ENCODE measurements at places on chromosomes 6 and 20.

GRCh38 chr6:91781946-91782345, 1195.1 kb upstream of the MAP3K7 start:
- DNase-seq = no peak

GRCh38 chr20:23152308-23152892, 66.3 kb upstream of the CD93 start:
- no peak for DNase-seq

- DNase-seq = no peak
These were observed 6.2 kb downstream of the PXMP4 start for GRCh38 chr20:33713865-33714367.

- DNase-seq = no peak
These were observed 117.7 kb upstream of the BACH2 start for GRCh38 chr6:90414352-90414751.

- DNase-seq = no peak
These were observed 702.7 kb downstream of the MAFB start for GRCh38 chr20:39986173-39986904.

- no peak for DNase-seq
These were observed 1.3 kb upstream of the PTCRA start for GRCh38 chr6:42914546-42914945.

DNA sequence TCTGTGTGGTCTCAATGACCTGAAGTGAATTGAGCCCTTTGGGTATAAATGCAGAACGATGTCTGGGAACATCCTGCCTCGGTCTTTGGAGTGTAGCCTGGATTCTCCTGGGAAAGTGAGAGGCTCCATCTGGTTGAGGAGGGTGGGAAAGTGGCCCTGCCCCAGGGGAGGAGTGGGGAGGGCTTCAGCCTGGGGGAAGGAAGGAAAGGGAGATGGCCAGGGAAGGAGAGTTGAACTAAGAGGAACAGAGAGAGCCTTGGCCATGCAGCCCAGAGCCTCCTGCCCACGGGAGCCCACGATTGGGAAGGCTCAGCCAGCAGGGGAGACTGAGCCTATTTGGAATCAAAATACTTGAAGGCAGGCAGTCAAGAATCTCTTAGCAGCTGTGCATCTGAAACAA, 2.3 kb upstream of the EPB41L1 start:
- no peak for DNase-seq

DNA sequence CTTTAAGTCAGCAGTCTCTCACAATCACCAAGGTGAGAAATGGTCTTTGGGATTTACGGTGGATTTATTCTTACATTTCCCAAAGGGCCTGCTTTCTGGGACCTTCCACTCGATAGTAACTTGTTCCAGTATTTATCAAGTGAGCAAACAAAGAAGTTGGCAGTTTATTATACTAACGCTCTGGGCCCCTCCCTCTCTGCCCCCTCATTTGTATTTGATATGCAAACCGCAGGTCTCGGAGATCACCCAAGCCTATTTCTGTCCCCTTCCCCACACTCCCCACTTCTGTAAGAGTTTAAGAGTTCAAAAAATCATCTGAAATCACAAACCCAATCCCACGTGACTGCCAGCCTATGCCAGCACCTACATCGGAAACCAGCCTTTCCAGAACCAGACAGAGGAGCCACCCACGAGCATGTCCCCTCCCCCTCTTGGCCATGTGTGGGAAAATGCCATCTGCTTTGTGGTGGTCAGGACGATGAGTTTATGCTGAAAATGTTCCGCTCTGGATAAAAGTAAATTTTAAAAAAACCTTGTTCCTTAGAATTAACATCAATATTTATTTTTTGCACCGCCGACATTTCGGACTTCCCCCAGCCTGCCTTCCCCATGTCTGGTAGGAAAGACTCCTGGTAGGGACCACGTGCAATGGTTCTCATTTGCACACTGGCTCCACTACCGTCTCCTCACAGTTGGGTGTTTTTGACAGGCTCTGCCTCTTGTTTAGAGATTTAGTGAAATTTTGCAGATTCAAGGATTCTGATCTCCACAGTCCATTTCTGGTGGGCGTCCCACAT, 281.0 kb downstream of the TFAP2C start:
- DNase-seq = no peak

DNA sequence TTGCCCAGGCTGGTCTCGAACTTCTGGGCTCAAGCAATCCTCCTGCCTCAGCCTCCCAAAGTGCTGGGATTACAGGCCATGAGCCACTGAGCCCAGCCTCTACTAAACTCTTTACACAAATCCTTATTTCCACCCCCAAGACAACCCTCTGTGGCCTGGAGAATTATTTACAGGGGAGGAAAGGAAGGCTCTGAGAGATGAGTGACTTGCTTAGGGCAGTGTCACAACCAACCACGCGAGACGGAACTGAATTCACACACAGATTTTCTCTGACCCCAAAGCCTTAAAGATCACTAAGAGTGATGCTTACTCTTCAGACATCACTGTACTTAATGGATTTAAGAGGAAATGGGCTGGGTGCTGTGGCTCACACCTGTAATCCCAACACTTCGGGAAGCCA, 86.2 kb downstream of the RIPOR3 start:
- no peak for DNase-seq

GRCh38 chr6:82270881-82271635, 23.5 kb upstream of the IBTK start:
- DNase-seq = peak; percentile 37

GRCh38 chr6:168828800-168829199, 387.8 kb downstream of the SMOC2 start:
- DNase-seq = no peak

GRCh38 chr6:107692351-107692750, 131.8 kb downstream of the SCML4 start:
- DNase-seq = no peak

GRCh38 chr6:298233-299103, 6.2 kb downstream of the DUSP22 start:
- DNase-seq = no peak

- no peak for DNase-seq
These were observed 32.8 kb upstream of the HLA-C start for GRCh38 chr6:31304683-31305082.

DNA sequence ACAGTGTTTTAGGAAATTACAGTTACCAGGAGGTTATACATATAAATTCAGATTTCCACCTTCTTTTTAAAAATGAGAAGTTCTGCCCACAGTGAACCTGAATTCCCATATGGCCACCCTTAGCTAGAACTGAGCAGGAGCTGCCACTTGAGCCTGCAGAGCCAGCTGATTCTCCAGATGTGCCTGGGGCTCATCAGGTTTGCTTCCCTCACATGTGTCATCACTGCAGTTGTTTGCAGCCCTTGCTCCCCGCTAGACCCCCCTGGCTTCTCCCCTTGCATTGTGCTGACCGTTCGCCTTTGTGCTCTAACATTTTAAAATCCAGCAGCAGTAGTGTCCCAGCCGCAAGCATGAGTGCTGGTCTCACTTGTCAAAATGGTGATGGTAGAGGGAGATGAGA, 131.1 kb downstream of the UTRN start:
- no peak for DNase-seq

GRCh38 chr6:3825851-3826581, 23.2 kb upstream of the FAM50B start:
- DNase-seq = no peak

GRCh38 chr20:48538856-48539255, 288.9 kb downstream of the PREX1 start:
- no peak for DNase-seq

DNA sequence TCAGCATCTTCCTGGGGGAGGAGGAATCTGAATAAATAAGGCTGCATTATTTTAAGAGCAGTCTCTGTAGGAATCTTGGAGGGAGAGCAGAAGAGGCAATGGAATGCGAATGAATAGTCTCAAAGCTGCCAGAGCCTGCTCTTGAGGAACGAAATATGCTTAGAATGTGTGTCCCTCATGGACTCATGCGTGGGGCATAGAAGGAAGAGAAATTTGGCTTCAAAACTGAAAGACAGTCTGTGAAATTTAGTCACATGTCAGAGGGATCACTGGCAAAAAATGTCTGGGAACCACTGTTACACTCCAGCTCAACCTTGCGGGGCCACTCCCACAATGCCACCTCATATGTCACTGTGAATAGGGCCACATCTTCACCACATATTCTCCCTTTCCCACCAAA, 95.5 kb downstream of the GJA10 start:
- no peak for DNase-seq
